Muscle of back (tissue), 13 donors: ENCODE measurements at places on chromosomes 6 and 20.

DNA sequence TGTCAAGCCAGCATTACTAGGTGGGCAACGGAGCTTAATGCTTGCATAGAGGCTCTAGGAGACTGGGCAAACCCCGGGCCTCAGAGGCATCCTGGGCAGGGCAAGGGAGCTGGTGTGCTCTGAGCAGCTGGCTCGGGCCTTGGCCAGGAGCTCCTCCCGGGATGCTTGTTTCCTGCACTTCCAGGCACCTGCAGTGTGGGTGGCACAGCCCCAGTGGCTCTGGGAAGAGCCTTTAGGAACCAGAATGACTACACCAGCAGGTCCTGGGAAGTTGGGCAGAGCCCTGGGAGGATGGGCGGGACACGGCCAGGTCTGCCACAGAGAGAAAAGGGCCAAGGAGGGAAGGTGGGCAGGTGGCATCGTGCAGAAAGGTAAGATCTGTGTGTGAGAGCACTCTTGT, 80.4 kb upstream of the CD93 start:
- no peak for DNase-seq

DNA sequence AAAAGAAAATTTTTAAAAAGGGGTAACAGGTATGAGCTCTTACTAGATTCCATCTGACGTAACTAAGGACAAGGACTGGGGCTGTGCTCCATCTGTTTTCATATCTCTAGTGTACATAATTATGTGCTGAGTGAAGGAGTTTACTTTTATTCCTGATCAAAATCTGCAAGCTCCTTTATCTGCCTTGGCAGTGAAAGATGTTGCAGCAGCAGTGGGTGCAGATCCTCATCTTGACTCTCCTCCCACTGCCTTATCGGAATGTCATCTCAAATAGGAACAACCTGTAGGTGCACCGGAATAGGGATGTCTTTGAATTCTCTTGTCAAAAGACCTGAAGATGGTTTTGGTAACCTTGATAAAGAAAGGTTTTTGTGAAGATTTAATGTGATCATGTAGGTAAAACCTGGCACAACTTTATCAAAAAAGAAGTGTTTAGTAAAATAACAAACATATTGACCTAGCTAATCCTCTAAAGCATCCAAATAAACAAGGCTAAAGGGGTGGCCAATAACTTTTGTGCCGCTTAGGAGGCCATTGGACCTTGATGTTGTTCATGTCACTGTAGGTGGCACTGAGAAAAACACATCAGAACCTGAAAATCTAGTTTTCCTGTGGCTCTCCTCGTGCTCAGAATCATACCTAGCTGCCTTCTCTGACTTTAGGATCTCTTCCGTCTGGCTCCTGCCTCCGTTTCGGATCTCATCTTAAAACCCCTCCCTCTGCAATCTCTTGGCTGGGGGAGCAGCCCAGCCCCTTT, 19.0 kb upstream of the SLC16A10 start:
- DNase-seq = no peak

GRCh38 chr6:2563635-2564034, 187.1 kb downstream of the MYLK4 start:
- no peak for DNase-seq

DNA sequence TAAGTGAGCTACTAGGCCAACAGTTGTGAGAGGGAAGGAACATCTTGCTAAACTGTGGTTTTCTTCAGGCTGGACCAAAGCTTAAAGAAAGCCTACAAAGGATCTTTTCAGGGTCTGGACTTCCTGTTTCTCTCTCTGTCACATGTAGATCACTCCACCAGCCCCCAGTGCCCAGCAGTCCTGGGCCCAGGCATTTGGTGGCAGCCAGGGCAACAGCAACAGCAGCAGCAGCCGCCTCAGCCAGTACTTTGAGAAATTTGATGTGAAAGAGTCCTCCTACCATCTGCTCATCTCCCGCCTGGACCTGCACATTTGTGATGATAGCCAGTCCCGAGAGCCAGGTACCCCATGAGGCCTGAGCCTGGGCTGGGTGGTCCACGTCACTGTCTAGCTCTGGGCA, 44.1 kb downstream of the BLTP3A start:
- no peak for DNase-seq

- no peak for DNase-seq
Observed at GRCh38 chr6:116522896-116523295, 11.5 kb downstream of the CALHM5 start.

- DNase-seq = no peak
Observed at GRCh38 chr6:99378636-99379035, 15.4 kb downstream of the COQ3 start.

GRCh38 chr6:138157986-138158638, 3.6 kb upstream of the ARFGEF3 start:
- DNase-seq = no peak

DNA sequence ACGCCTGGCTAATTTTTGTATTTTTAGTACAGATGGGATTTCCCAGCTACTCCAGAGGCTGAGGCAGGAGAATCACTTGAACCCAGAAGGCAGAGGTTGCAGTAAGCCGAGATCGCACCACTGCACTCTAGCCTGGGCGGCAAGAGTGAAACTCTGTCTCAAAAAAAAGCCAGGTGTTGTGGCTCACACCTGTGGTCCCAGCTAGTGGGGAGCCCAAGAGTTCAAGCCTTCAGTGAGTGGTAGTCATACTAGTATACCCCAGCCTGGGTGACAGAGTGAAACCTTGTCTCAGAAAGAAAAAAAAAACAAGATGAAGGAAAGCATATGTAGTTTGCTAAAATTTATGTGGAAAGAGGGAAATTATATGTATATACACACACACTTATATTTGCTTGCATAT, 20.0 kb upstream of the POU5F1 start:
- no peak for DNase-seq

GRCh38 chr20:50403565-50404418, 106.4 kb upstream of the PTPN1 start:
- no peak for DNase-seq

GRCh38 chr6:166078294-166078693, 89.4 kb downstream of the TBXT start:
- peak; percentile 32 for DNase-seq

DNA sequence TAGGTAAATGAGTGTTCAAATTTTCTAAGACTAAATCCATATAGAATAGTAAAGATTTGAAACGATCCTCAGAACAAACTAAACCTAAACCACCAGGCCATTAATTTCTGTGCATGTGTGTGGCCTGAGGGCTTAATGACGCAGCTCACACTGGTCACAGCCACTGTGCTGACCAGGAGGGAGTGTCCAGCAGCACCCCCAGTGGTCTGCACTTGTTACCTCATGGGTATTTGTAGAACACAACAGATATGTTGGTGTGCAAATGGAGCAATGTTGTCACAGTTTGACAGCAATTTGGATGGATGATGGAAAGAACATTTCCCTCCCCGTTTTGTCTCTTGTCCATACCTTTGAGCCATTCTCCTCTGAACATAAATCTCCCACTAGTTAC, 122.4 kb upstream of the EXOC2 start:
- DNase-seq = no peak

- peak; percentile 27 for DNase-seq
Observed at GRCh38 chr6:140537211-140537610, 1162.8 kb upstream of the CITED2 start.

DNA sequence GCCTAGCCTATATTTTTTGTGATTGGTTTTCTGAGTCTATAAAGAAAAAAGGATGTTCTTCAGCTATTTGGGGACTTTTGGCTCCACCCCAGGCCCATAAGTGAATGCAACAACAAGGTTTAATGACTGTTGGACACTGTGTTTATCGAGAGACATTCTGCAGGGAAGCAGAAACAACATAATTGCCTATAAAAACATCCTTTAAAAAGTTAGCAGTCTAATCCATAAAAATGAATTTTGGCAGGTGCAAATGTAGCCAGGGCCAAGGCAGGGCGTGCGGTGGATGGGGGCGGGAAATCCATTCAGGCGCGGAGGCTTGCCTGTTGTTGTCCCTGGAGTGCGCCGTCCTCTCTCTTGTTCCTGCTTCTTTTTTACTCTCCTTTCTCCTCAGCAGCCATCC, 99.3 kb downstream of the PAX1 start:
- peak; percentile 86 for DNase-seq

- DNase-seq = no peak
Observed at GRCh38 chr20:23407781-23408464, 13.4 kb downstream of the NAPB start.

GRCh38 chr20:15818651-15819071, 754.6 kb downstream of the KIF16B start:
- DNase-seq = no peak

- no peak for DNase-seq
Observed at GRCh38 chr20:48721324-48722001, 106.3 kb downstream of the PREX1 start.

DNA sequence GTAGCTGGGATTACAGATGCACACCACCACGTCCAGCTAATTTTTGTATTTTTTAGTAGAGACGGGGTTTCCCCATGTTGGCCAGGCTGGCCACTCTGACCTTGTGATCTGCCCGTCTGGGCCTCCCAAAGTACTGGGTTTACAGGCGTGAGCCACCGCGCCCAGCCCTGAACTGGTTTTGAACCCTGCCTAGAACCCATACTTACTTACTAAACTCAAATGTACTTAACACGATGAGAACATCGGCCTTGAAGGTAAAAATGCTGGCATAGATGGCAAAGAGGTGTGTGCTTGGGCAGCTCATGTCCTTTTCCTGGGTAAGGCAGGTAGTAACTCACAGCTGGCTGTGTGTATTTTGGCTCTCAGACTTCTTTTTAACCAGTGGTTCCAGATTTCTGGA, 3.2 kb upstream of the ARMC12 start:
- DNase-seq = no peak

DNA sequence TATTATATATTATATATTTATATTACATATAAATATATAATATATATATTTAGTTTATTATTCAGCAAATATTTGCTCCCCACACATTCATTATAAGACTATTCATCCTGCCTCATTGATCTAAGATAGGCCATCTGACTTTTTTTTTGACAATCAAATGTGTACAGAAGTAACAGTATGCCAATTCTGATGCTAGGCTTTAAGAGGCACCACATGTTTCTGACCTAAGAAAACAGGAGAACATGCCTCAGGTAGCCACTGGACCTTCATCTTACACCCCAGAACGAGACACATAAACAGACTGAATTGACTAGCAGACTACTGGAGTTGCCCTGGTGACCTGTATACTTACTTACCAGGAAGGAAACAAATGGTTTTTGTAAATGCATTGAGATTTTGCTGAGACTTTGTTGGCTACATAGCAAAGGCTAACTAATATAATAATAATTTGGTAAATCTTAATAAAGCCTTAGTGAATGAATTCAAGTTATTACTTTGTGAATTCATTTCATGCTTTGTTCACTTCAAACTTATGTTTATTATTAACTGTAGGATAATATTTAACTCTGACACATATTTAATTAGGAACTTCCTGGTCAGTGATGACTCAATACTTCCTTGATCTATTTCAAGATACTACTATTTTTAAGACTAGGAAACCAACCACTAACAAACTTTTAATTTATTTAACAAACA, 13.4 kb upstream of the MYO6 start:
- peak; percentile 26 for DNase-seq

- DNase-seq = no peak
Observed at GRCh38 chr6:44227148-44227793, 3.9 kb downstream of the SLC29A1 start.

DNA sequence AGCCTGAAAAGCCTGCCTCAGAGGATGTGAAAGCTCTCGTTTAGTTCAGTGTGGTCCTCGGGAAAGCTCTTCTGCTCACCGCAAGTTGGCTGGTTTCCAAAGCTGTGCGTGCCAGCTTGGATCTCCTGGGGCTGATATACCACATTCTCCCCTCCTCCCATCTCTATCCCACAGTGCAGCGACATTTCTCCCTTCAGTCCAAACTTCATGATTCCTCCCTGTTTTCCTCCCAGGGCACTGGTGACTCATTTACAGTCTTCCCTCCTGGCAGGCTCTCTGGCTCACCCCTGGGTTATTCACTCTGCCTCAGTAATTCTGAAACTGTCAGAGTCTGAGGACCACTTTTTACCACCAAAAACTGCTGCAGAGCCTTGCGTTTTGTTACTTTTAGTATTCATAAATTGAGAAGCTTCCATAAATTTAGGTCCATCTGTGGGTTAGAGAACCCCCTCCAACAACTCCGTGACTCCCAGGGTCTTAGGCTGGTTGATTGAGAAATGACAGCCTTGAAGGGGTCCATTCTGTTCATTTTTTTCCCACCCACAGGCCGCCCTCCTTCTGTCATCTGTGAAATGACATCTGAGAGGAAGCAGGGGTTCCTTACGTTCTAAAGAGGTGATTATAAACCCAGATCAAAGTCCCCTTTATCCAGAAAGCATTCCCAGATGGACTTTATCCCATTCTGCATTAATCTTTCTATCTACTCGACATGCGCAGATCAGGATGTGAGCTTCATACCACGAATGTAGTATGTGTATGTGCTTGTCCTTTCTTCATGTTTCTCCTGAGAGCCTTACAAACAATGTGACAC, 6.1 kb downstream of the TRIM10 start:
- DNase-seq = no peak

DNA sequence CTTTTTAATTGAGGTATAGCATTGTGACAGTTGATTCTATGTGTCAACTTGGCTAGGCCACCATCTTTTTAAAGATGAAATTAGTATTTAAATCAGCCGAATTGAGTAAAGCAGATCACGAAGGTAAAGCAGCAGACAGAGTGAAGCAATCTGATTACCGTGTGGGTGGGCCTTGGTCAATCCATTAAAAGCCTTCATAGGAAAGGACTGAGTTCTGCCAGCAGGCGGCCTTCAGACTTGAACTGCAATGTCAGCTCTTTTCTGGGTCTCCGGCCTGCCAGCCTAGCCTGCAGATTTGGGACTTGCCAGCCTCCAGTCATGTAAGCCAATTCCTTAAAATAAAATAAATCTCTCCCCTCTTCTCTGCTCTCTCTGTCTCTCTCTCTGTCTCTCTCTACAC, 22.4 kb upstream of the TGM2 start:
- DNase-seq = no peak

- DNase-seq = no peak
Observed at GRCh38 chr20:59580991-59581401, 23.3 kb upstream of the PHACTR3 start.

GRCh38 chr6:121839896-121840295, 404.4 kb downstream of the GJA1 start:
- no peak for DNase-seq

- DNase-seq = no peak
Observed at GRCh38 chr6:108677357-108677756, 116.6 kb downstream of the FOXO3 start.

- no peak for DNase-seq
Observed at GRCh38 chr6:24935366-24936152, at the start of gene RIPOR2. RIPOR2 (minus strand) TSS chr6:24935960; CDS start chr6:24935898, 62 bp downstream.

GRCh38 chr6:118786596-118787453, 107.1 kb upstream of the ASF1A start:
- no peak for DNase-seq

GRCh38 chr6:53162606-53163005, 14.0 kb upstream of the GCM1 start:
- DNase-seq = no peak

GRCh38 chr6:92822222-92822621, 597.1 kb downstream of the EPHA7 start:
- DNase-seq = peak; percentile 2

GRCh38 chr20:31595654-31596411, 9.3 kb upstream of the ID1 start:
- DNase-seq = peak; percentile 87
